ENCODE measurements at places on chromosomes 16 and 17.
A peak's percentile ranks its signal among the peaks of the same experiment; 100 is the strongest.

- no peak for DNase-seq
These were observed 33.6 kb upstream of the SSTR5 start for GRCh38 chr16:1038932-1039331.

GRCh38 chr17:14921936-14922335, 343.2 kb downstream of the PMP22 start:
- no peak for DNase-seq

- no peak for DNase-seq
These were observed at the start of gene MMD for GRCh38 chr17:55421179-55421934. MMD (minus strand) TSS chr17:55421835; CDS start chr17:55421695, 140 bp downstream.

DNA sequence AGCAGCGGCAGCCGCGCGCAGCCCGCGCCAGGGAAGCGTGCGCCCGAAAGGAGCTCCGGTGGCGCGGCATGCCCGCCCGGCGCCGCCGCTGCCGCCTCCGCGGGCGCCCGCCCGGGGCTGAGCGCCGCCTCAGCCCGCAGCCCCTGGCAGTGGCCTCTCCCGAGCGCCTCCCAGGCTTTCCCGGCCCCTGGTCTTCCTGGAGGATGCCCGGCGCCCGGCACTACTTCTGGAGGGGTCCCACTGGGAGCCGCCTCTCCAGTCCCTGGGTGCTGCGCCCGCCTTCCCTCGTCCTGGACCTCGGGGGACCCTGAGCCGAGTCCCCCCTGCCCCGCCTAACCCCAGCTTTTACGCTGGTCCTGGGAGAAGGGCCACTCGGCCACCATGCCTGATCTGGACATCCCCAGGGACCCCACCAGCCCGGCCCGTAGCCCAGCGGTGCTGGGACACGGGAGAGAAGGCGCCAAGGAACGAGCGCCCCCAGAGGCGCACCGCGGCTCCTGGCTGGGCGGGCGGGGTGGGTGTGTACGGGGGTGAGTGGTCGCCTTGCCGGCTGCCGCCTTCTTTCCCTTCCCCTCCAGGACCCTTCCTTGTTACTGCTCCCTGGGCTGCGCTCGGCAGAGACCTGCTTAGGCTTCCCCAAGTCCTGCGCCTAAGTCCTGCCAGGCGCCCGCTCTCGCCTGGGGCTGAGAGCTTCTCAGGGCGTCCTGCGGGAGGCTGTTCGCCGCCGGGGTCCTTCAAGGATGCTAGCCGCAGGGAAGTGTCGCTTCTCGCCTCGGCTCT, 704 bp downstream of the ASIC2 start:
- DNase-seq, result no peak

GRCh38 chr17:66583112-66583748, 251.7 kb upstream of the CACNG5 start:
- no peak for DNase-seq

GRCh38 chr17:41635121-41636097, 11.0 kb upstream of the KRT17 start:
- peak; percentile 12 for DNase-seq

- no peak for DNase-seq
These were observed 22.5 kb downstream of the HMOX2 start for GRCh38 chr16:4498546-4499195.

DNA sequence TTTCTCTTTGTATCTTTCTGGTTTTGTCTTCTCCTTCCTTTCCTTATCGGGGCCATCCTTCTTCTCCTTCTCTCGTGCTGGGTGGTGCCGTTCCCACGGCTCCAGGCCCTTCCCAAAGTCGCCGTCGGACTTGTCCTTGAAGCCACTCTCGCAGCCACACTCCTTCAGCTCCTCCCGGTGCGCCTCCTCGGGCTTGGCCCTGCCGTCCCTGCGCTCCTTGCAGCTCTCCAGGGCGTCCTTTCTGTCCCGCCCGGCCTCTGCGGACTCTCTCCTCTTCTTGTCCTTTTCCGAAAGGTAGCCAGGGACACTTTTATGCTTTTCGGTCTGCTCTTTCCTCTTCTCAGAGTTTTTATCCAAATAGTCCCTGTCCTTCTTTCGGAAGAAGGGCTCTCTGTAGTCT, 65.9 kb downstream of the ZNF778 start:
- no peak for DNase-seq

DNA sequence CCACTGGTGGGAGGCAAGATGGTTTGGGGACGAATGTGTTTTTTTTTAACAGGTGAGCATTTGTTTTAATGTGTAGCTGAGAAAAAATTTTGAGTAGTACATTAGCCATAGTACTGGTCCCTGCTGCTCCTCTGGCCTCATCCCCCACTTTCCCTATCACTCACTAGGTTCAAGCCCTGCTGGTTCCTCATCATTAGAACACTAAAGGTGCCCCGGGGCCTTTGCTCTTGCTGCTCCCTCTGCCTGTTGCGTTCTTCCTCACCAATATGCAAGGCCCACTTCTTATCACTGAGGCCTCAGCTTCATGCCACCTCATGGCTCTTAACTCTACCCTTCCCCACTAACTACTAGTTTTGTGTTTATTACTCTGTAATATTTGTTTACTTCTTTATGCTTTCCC, 74.5 kb downstream of the GNAO1 start:
- DNase-seq, result no peak

DNA sequence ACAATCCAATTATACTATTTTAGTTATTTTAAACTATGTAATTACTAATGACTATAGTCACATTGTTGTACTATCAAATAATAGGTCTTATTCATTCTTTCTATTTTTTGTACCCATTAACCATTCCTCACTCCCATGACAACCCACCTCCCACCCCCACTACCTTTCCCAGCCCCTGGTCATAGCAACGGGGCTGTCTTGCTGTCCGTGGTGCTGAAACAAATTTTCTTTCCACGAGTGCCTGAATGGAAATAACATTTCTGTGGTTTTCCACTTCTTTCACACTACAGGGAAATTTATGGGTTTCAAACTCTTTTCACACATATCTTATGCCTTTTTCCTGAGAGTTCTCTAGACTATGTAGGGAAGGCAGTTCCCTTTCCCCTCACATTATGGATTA, 326.6 kb downstream of the PHKB start:
- DNase-seq, result no peak

- DNase-seq, result no peak
These were observed 45.2 kb downstream of the HYDIN start for GRCh38 chr16:71185347-71185746.

- no peak for DNase-seq
These were observed 20.3 kb downstream of the CACNG5 start for GRCh38 chr17:66855204-66855603.

DNA sequence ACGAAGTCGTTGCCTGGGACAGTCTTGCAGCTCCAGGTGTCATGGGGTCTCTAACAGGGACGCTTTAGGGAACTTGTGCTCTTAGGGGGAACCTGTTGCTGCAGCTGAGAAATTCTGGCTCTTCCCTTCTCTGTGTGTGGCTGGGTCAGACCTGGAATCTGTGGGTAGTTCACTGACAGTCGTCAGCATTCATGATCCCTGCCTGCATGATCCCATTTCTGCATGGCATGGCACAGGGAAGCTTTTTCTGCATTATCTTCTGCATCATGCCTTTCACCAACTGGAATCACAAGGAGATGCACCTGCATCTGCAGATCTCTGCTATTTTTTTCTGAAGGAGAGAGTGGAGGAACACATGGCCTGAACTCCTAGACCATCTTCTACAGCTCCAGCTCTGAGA, 85.6 kb downstream of the SOX9 start:
- no peak for DNase-seq

DNA sequence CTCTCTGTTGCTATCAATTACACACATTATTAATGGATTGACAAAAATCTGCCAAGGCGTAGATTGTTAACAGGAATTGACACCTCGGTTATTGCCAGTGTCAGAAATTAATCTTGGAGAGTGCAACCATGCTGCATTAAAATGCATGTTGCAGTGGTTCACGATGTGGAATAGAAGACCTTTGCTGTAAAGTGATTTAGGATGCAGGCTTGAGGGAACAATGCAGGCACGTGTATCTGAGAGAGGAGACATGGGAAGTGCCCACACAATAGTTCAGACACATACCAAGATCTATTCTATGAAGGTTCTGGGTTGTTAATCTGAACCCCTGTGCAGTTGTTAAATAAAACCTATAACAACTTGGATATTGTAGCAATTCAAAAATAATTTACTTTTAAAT, 1032.8 kb upstream of the CDH8 start:
- DNase-seq, result no peak

- DNase-seq, result no peak
These were observed 15.9 kb downstream of the GRB7 start for GRCh38 chr17:39753514-39754160.

GRCh38 chr16:55250701-55251100, 73.3 kb upstream of the IRX6 start:
- no peak for DNase-seq

- no peak for DNase-seq
These were observed at the start of gene KRT13 for GRCh38 chr17:41505007-41505808. KRT13 (minus strand) TSS chr17:41505612; CDS start chr17:41505550, 62 bp downstream.

DNA sequence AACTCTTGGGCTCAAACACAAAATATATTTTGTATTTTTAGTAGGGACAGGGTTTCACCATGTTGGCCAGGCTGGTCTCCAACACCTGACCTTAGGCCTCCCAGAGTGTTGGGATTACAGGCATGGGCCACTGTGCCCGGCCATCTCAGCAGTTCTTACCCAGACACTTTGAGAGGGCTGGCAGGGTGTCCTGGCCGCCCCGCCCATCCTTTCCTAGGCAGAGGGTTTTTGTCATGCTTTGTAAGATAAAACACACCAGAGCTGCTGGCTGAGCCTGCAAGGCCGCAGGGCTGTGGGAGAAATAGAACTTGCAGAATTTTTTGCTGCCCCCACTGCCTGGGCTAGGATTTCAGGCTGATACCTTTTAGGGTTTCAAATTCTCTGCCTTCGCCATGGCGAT, 8.7 kb downstream of the PPL start:
- DNase-seq, result no peak

DNA sequence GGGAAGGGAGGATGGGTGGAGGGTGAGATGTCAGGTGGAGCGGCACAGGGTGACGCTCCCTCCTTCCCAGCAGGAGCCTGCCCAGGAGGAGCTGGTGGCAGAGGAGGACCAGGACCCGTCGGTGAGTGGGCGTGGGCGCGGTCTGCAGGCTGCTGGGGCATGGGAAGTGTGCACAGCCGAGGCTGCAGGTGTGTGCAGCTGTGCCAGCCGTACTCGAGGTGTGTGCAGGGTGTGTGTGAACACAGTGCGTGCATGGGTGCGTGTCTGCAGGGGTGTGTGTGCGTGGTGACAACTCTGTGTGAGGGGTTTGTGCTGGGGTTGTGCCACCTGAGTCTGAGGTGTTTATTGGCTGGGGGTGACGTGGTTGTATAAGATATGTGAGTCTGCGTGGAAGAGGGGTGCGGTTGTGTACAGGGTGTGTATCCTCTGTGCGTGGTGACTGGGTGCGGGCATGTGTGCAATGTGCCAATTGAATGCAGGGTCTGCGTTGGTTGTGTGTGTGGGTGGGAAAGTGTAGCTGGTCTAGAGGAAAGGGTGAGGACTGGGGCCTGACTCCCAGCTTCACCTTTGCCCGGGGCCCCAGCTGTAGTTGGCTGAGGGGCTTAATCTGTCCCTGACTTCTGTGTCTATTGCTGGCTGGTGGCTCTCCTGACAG, 670 bp downstream of the TNFSF12 start:
- no peak for DNase-seq

DNA sequence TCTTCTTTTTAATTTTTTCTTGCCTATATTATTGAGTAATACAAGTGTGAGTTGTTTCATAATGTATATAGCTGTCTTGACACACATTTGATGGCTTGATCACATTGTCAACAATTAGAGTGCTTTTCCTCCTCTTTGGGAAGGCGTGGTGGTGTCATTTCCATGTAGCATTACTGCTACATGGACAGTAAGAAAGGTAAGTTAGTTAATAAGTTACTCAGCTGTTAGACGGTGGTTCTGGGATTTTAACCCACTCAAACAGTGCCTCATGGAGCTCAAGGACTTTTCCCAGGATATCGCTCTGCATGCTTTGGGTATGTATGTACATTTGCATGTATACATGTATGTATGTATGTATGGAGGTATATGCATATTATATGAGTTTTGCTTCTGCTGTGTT, 94.6 kb downstream of the HAPSTR1 start:
- DNase-seq, result no peak

- DNase-seq, result no peak
These were observed 52.8 kb downstream of the CDH11 start for GRCh38 chr16:65069065-65069464.

- DNase-seq, result no peak
These were observed 46.0 kb downstream of the CLEC16A start for GRCh38 chr16:10990378-10990777.

DNA sequence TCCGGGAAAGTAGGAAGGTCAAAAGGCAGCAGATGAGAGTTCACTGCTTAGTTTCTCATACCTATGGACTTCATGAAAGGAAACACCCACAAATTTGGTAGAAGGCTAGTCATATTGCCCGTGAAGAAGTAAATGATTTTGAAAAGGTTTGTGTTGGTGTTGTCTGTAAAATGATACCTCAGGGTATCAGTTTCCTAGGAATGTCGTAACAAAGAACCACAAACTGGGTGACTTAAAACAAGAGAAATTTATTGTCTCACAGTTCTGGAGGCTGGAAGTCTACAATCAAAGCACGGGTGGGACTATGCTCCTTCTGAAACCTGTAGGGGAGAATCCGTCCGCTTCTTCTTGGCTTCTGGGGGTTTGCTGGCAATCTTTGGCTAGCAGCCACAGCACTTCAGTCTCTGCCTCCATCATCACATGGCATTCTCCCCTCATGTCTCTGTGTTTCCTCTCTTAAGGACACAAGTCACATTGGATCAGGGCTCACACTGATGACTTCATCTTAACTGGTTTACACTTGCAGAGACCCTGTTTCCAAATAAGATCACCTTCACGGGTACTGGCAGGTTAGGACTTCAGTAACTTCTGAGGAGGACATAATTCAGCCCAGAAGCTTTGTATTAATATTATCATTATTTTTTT, 2.0 kb upstream of the NAE1 start:
- DNase-seq, result no peak

- DNase-seq, result no peak
These were observed 14.4 kb downstream of the DEF8 start for GRCh38 chr16:89962754-89963498.

DNA sequence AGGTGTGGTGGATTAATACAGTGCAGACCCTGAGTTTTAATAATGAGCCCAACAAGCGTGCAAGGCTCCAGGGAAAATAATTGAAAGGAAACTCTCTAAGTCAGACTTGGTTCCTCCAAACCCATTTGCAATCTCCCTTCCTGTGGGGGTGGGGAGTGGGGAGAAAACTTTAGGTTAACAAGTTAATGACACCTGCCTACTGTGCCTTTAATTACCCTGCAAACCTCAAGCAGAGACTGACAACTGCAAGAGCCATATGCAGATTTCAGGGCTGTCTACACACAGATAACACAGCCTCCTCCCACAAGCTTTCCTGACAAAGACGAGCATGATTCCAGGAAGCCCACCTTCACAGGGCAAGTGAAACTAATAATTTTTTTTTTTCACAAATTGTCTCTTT, 359.3 kb downstream of the HS3ST4 start:
- DNase-seq, result no peak
